ENCODE measurements at places on chromosomes 5 and 9. TPM values are rescaled to one million over a fixed set of nuclear protein-coding genes. Genes with fewer than 3 reads are reported as not detected.

NUP214 gene
- 5.2 TPM for total RNA-seq

FBXL7 gene
- total RNA-seq, result 9.4 TPM

PCDHGA2 gene
- not detected for total RNA-seq

- peak; percentile 95 for DNase-seq
These were observed at the start of gene CLPTM1L for GRCh38 chr5:1344975-1345838. CLPTM1L (minus strand) TSS chr5:1345099; CDS start chr5:1344841, 258 bp downstream.

DNA sequence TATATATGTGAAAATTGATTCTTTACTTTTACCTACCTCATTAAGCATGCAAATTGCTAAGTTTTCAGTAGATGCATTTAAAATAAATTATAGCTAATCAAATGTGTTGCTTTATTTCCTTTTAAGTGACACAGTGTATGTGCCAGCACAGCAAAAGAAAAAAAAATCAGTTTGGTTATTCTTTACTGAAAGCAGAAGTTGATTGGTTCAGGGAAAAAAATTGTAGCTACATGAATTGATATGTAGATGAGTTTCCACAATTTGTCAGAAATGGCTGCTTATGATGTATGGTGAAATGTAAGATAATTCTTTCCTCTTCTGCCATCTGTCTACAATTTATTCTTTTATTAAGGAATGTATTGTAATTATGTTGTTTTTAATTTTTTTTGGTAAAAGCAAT lies 57.8 kb downstream of the PARP8 start:
- DNase-seq, result no peak

DNA sequence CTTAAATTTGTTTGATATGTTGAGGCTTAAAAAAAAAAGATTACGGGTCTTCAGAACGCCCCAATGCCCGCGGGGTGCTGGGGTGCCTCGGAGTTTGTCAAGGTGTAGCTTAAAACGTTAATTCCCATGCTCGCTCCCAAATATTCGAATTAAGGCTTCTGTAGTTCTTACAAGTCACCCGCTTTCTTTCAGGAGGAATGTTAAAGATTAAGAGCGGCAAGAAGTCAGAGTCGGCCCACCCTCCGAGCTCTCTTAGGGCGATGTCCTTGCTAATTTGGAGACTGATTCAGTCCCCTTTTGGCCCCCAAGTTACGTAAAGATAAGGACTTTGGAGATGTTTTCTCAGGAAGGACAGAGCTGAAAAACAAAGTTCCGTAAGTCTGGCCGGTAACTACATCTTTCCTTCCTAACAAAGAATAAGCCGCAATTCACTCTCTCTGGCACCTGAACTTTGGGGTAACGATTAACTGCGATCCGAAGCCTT lies 746 bp upstream of the NPM1 start:
- no peak for DNase-seq

DNA sequence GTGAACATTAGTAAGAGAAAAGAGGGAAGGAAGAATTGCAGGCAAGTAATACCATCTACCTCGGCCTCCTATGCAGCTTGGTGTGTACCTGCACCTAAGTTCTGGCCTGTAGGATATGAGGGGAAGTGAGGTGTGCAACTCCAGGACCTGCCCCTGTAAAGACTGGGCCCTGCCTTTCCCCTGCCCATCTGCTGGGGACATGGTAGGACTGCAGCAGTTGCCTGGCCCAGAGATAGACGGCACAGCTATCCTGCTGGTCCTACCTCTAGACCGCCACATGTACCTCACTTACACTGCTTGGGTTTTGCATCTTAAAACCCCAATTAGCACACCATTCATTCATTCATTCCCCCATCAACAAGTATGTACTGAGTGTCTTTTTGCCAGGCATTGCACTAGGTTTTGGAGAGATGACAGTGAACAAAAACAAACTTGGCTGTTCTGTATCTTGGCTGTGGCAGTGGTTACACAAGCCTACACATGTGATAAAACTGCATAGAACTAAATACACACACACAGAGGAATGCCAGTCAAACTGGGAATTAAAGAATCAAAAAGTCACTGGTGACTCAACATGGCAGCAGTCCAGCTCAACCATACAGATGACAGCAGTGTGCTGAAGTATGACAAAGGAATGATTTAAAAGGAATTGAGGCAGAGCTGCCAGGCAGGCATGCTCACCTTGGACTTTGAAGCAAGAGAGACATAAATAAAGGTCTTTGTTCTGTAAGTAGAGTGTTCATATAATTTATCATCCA lies 23.3 kb upstream of the MGAT1 start:
- DNase-seq, result peak; percentile 77

- DNase-seq, result no peak
These were observed 235.0 kb downstream of the ROR2 start for GRCh38 chr9:91714874-91715615.

DNA sequence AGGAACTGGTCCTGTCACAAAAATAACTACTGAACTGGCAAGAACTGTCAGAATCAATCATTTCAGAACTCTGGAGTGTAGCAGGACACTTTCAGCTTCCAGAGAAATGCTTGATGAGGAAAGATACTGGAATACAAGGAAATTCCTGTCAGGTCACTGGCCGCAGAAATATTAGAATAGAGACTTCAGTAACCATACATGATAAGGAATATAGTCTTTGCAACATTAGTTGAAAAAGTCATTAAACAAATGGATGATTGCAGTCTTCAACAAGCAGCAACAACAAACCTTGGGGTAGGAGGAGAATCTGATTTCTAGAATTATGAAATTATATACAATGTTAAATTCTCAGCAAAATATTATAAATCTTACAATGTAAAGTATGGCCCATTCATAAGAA lies 88.2 kb downstream of the CCDC192 start:
- DNase-seq, result no peak

DNA sequence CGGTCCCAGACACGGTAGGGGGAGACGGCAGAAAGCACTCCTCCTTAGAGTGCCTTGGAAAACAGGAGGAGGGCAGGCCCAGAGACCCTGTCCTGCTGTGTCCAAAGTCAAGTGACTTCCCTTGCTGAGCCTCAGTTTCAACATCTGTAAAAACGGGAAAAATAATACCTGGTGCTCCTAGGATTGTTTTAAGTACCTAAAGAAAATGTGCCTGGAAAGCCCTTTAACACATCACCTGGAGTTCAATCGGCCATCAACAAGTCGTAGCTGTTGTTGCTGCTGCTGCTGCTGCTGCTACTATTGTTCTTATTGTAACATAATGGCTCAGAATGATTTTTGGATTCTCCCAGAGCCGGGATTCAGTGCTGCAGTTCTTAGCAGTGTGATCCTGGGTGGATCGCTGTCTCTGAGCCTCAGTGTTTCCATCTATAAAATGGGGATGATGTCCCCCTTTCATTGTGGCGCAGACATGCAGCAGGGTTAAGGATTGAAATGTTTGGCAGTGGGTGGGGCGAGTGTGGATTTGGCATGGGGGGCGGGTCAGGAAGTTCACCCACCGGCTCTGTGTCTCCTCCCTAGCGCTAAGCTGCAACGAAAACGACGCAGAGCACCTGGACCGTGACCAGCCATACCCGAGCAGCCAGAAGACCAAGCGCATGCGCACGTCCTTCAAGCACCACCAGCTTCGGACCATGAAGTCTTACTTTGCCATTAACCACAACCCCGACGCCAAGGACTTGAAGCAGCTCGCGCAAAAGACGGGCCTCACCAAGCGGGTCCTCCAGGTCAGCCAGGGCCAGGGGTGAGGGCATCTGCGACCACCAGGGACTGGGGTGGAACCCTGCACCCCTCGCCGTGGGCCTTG lies 9.2 kb downstream of the LHX2 start:
- DNase-seq, result no peak

DNA sequence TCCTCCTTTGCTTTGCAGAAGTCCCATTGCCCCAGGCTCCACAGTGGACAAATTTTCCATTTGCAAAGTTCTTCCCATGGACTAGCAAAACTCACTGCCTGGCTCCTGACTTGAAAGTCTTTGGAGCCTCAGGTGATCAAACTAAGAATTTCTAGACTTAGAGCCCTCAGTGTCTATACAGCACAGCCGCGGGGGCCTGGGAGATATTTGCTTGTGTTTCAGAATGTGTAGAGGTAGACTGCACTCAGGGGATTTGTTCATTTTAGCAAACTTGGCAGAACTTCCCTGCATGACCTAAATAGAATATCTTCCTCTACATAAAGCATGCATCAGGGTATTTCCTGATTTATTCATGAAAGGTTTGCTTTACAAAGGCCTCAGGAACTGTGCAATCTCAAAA lies 384.2 kb upstream of the ZNF462 start:
- DNase-seq, result no peak

DNA sequence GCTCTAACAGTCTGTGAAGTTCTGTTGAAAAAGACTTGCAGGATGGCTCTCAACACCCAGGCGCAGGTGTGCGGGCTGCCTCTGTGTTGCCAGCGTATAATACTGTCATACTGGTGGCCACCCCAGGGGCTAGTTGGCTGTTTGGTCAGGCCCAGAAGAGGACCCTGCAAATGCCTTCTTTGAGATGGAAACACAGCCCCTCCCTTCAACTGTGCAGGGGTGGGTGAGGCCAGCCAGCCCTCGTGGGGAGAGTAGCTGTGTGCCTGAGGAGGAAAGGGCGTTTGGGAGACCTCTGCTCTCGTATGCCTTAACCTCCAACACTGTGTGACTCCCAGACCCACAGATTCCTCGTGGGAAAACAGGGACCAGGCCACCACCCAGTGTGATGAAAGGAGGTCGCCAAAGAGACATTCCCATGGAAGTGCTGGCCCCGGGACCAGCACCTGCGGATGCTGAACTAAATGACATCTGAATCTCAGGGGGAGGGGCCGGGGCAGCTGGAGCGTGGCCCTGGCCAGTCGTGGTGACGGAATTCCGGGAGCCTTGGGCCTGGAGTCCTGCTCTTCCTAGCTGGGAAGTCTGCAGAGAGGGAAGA lies 11.3 kb upstream of the SCGB3A1 start:
- DNase-seq, result no peak

- DNase-seq, result no peak
These were observed 44.1 kb upstream of the SUB1 start for GRCh38 chr5:32541241-32541640.

- DNase-seq, result peak; percentile 43
These were observed 621 bp upstream of the GCNT4 start for GRCh38 chr5:75053054-75053303.

GRCh38 chr9:117218951-117219350 lies 195.9 kb downstream of the ASTN2 start:
- no peak for DNase-seq

DNA sequence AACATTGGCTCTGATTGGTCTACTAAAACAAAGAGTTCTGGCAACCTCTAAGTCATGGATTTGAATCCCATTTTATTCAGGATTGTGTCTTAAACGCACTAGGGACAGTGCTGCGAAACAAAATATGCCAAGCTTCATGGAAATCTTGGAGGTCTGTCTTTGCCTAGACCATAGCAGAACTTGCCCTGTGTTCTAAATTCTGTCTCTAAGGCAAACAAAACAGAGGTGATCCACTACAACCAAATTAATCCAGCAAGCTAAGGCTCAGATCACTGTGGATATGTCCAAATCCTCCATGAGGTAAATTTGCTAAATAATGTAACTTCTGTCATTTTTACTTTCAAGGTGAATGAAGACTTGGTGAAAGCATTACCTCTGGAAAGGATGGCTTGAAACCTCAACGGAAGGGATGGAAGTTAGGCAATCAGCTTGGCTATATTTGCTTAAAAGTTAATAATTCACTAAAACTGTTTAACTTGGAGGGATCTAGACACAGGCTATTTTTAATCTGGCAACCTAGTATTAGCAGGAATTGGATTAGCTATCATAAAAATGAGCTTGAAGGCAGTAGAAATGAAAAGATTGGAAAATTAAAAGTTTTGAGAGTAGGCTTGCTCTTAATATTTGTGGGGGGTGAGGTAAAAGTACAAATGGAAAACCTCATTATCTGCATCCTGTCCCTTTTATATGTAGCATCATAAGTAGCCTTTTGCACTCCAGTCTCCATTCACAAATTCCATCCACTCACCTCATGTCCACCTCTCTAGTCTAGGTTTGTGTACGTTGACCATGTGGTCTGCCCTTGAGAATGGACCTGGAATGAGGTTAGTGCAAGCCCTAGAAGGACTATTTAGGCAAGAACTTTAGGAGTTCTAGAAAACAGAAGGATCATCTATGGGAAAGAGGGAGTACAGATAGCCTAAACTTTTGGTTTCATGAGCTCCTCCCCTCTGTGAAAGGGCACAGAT lies 176.2 kb downstream of the SMC2 start:
- no peak for DNase-seq

- no peak for DNase-seq
These were observed 91.8 kb upstream of the ADRA1B start for GRCh38 chr5:159824188-159825161.

- peak; percentile 18 for DNase-seq
These were observed 132.9 kb downstream of the SIL1 start for GRCh38 chr5:139065306-139065705.

GRCh38 chr5:77937015-77937908 lies 161.1 kb upstream of the TBCA start:
- DNase-seq, result no peak

DNA sequence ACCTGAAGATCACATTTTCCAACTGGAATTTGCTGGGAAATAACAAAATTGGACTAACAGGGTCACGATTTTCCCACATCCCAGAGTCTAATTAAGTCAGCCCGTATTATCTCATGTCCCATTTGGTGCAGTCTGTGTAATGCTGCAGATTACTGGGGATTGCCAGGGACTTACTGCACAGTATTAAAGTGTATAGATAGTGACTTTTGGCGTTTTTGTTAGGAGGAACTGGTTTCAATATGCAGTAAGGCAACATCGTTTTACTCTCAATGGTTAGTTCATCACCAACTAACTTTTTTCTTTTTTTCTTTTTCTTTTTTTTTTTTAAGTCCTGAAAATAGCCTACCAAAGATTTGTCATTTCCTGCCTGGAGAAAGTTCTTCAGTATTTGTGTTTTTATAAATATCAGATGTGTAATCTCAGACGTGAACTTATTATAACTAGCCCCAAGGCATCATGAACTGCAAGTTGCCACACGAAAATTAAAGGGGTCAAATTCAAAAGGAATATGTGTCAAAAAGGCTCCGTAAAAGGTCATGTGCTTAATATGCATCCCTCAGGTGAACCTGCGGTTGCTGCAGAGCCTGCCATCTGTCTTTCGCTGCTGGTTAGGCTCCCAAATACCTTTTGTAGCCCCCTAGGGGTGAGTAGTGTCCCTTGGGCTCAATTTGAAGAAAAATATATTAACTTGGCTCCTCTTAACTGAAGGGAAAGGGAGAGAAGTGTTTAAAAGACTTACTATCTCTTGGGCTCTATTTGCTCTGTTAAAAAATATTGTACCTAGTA lies 176.7 kb upstream of the ADAMTSL1 start:
- peak; percentile 5 for DNase-seq

GRCh38 chr5:112737070-112737462 lies 619 bp upstream of the APC start:
- no peak for DNase-seq

- no peak for DNase-seq
These were observed 2.3 kb downstream of the ALDOB start for GRCh38 chr9:101433229-101433628.

GRCh38 chr5:65924366-65925043 lies 1.9 kb upstream of the ERBIN start:
- no peak for DNase-seq

GRCh38 chr5:139828207-139828895 lies 32.7 kb downstream of the PSD2 start:
- DNase-seq, result no peak

DNA sequence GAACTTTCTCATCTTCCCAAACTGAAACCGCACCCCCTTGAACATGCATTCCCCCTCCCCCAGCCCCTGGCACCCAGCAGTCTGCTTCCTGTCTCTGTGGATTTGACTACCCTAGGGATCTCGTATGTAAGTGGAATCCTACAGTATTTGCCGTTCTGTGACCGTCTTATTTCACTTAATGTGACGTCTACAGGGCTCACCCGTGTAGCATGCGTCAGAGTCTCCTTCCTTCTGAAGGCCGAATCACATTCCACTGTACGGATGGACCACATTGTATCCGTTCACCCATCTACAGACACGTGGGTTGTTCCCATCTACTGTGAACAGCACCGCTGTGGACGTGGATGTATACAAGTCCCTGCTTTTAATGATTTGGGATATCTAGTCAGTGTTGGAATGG lies 4.5 kb downstream of the PRRX2 start:
- no peak for DNase-seq
